Dermis microvascular lymphatic vessel endothelial cell (primary cell): ENCODE measurements at places on chromosomes 1 and 21. TPM values are rescaled to one million over a fixed set of nuclear protein-coding genes. Genes with fewer than 3 reads are reported as not detected.

Gene YY1AP1
- 30.2 and 36.3 TPM in 2 replicates for total RNA-seq

- no peak for DNase-seq
Measured at GRCh38 chr1:48552420-48552819, 80.4 kb upstream of the SPATA6 start.

GRCh38 chr1:160070243-160071163 is 543 bp upstream of the KCNJ10 start:
- DNase-seq, result peak; percentile 61

GRCh38 chr1:71083271-71083670 is 2.4 kb upstream of the ZRANB2 start:
- no peak for DNase-seq
